ENCODE measurements at places on chromosomes 5 and 9. TPM values are rescaled to one million over a fixed set of nuclear protein-coding genes. Genes with fewer than 3 reads are reported as not detected.

FOXD4L5 gene
- total RNA-seq = not detected

CCDC171 gene
- total RNA-seq = 4.5 TPM

FBXO38 gene
- total RNA-seq = 64.2 TPM

GABRA6 gene
- total RNA-seq = not detected

PCDHGA8 gene
- total RNA-seq = 1.1 TPM

TEX53 gene
- not detected for total RNA-seq

FBP2 gene
- total RNA-seq = not detected

All from uterine smooth muscle cell (primary cell).